ENCODE measurements at places on chromosomes 2 and 18. TPM values are rescaled to one million over a fixed set of nuclear protein-coding genes. Genes with fewer than 3 reads are reported as not detected.

The IL1F10 gene
- total RNA-seq: 0.80 TPM

The PTPRM gene
- 73.7 TPM for total RNA-seq

The NT5C1B gene
- not detected for total RNA-seq

DNA sequence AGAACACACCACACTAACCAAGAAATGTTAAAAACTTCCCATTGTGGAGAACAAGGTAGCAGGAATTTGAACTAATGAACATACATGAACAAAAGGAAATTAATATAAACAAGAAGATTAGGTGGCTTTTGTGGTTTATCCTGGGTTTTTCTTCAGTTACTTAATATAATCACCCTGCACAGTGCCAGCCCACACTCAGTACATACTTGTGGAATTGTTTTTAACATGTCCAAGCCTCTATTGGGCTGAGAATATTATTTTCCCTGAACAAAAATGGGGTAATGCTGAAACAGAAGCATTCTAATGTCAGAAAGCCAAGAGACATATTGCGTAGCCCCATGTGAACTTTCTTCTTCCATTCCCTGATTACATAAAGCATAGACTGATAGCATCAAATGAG, 202.8 kb downstream of the DNER start:
- DNase-seq: no peak

- no peak for DNase-seq
Measured at GRCh38 chr18:22272242-22272641, 102.9 kb downstream of the GATA6 start.

- DNase-seq: no peak
Measured at GRCh38 chr2:232421189-232421785, 14.6 kb downstream of the ALPG start.

GRCh38 chr2:225326969-225327368, 72.5 kb upstream of the NYAP2 start:
- no peak for DNase-seq

- DNase-seq: no peak
Measured at GRCh38 chr2:114542695-114543094, 100.3 kb downstream of the DPP10 start.

- no peak for DNase-seq
Measured at GRCh38 chr2:85584857-85585780, 888 bp downstream of the VAMP5 start.

All from suprapubic skin (tissue), 4 donors.